Thymus (tissue), 14 donors: ENCODE measurements at places on chromosomes 16 and 17.
A peak's percentile ranks its signal among the peaks of the same experiment; 100 is the strongest.

GRCh38 chr17:82287868-82288801, 14.6 kb upstream of the CSNK1D start:
- DNase-seq: no peak

GRCh38 chr16:81765969-81766368, 13.1 kb upstream of the PLCG2 start:
- no peak for DNase-seq

- DNase-seq: no peak
Measured at GRCh38 chr17:19553036-19553435, 19.4 kb downstream of the SLC47A1 start.

GRCh38 chr17:70521821-70522256, 352.5 kb downstream of the KCNJ2 start:
- DNase-seq: no peak

DNA sequence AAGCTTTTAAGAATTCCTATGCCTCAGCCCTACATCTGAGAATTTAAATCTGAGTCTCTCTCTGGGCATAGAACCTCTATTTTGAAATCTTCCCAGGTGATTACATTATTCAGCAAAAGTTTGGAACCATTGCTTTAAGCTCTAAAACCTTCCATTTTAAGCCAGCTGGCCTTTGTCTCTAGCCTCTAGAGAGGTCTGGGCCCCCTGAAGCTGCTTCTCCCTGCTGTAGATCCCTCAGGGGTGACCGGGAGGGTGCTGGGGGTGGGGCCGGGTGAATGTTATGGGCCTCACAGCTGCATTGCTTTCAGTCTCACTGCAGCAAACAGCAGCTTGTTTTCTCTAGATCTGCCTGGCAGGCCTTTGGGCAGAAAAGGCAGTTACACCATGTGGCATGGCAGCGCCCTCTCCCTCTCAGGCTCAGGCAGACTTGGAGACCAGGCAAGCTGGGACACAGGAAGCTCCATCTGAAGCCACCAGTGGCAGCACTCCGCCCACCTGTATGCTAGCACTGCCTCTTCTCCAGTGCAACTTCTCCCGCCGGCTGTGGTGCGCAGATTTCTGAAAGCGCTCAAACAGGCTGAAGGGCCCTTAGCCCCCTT, 66.3 kb downstream of the MPRIP start:
- DNase-seq: no peak

- DNase-seq: peak; percentile 14
Measured at GRCh38 chr16:83926726-83927397, 26.2 kb upstream of the OSGIN1 start.

GRCh38 chr16:85535352-85536072, 77.6 kb upstream of the GSE1 start:
- DNase-seq: no peak

DNA sequence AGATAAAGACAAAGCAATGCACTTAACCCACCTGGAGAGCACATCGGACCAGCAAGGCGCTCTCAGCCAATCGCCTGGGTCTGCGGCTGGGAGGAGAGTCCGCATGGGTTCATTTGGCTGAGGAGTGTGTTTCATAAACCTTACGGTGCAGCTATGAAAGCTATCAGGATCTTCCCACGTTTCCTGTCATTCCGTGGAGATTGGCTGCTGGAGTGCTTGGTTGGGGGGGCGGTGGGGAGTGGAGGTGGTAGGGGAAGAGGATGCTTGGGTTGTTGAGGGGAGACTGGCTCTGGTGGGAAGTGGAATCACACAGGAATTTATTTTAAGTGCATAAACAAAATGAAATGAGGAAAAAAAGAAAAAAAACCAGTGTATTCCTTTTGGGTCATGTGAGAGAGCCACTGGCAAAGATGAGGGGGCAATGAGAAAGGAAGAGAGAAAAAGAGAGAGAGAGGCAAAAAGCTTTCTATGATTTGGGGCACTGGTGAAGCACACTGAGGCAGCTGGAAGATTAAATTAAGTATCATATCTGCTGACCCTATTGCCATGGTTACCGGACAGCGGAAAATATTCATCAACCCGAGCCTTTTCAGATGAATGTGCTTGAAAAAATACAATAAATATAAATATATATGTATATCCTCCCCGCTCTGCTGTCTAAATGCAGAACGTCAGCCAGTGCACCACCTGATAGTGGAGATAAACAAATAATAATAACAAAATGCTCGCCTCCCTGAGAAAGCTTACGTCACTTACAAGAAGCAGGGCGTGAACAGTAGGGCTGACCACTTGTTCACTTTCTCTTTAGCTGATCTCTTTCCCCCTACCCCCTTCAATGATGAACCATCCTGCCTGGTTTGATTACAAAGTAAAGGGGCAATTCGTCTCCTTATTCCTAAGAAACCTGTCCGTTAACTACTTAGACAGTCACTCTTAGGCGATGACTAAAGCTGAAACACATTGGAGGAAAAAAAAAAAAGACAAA, 457.0 kb upstream of the ZFHX3 start:
- DNase-seq: no peak

- no peak for DNase-seq
Measured at GRCh38 chr16:3001316-3001715, 11.4 kb upstream of the CLDN9 start.

DNA sequence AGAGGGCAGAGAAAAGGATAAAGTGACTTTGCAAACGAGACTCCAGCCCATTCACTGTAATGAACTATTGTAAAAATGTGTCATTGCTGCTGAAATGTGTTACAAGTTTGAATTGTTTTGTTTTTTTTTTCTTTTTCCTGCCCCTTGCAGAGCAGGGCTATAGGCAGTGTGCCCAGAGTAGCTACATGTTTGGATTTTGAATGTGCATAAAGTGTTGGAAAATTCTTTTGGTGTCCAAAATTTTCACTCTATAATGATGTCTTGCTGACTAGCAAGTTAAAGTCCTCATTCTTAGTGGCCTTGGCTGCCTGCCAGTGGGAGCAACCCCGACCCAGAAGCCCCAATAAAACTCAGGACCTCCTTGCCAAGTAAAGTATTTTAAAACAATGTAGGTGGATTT, 66.5 kb downstream of the IGF2BP1 start:
- no peak for DNase-seq

DNA sequence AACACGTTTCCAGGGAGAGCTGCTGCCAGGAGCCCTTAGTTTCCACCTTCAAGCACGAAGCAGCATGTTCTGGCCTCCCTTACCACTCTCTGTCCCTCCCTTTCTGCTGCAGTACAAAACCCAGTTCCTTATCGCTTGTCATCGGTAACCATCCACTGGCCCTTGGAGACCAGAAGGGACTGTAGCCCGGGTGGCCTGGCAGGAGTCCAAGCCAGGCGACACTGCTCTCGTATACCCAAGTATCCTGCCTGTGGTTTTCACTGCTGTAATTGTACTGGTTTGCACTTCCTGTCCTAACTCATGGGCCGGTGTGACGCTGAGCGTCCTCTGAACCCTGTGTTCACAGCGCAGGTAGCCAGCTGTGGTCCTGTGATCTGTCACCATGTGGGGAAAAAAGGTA, 81.1 kb downstream of the MAF start:
- DNase-seq: no peak

DNA sequence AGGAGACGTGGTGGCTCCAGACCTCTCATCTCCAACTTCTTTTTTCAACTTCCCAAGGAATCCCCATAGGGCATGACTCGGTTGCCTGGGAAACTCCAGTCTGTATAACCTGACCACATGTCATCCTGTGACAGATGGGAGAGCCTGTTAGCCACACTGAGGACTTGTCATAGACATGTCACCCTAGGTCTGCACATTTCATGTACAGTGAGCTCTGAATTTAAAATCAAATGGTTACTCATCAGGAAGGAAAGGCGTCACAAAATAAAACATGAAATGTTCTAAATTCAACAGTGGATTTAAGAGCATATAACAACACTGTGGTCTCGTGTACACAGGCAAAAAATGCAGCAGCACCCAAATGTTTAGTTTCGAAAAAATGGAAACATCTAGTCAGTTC, 22.2 kb upstream of the ADAMTS18 start:
- no peak for DNase-seq

GRCh38 chr17:41352597-41353366, 2.2 kb upstream of the KRT33A start:
- no peak for DNase-seq

DNA sequence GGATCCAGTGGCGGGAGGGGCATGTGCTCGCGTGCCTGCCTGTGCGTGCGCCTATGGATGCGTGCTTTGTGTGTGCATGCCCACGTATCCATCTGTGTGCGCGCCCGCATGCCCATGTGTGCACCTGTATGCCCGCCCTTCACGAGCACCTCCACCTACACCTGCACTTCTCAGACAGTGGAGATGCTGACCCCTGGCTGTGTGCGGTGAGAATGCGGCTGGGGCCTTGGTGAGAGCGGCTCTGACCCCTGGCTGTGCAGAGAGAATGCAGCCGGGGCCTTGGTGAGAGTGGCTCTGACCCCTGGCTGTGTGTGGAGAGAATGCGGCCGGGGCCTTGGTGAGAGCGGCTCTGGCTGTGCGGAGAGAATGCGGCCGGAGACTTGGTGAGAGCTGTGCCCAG, 33.9 kb downstream of the AXIN1 start:
- DNase-seq: no peak

DNA sequence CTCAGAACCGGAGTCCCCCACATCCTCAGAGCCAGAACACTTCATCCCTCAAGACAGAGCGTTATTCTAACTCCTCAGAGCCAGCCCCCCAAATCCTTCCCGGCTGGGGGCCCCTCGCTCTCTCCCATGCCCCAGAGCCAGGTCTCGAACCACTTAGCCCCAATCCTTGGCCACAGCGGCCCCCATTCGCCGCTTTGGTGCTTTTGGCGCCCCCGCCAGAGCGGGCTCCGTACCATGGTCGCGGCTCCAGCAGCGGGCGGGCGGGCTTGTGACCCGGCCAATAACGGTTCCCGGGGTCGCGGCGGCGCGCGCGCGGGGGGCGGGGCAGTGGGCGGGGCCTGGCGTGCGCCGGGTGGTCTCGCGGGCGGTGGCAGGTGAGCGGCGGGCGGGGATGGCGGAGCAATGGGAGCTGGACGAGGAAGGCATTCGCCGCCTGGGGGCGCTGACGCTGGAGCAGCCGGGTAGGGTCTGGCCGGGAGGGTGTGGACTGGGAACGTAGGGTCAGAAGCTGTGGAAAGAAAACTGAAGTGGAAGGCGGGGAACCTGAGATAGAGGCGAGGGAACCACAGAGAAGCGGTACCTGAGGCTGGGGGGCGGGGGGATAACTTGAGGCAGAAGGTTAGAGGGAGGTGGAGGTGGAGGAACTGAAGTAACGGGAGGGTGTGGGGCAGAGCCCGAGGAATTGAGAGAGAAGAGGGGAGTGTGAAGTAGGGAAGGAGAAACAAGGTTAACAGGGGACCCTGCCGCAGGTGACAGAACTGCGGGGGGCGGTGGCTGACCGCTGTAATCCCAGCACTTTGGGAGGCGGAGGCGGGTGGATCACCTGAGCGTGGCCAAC, at the start of the genes KCTD19 and LRRC36:
Gene KCTD19, minus strand, starts transcription at position 270 of the 838 bp plus-strand sequence. Its CDS starts 34 bp downstream, at position 236.
Gene LRRC36, plus strand, starts transcription at position 344 of the 838 bp plus-strand sequence. Its CDS starts 48 bp downstream, at position 392.
- peak; percentile 60 for DNase-seq

DNA sequence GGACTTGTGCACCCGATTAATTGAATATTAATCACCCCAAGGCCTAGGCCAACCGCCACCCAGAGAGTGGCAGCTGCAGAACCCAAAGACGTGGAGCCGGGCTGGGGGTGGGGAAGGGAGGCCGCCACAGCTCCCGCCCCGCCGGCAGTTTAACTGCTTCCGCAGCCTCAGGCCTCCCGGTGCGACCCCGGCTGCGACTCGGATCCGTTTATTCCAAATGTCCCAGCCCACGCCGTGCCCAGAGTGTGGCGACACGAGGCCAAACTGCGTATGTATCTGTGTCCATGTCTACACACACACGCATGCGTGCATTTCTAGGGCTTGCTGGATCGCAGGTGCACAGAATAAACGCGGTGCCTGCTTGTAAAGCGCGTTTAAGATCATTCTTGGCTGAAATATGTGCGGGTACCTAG, 802 bp upstream of the TOB1 start:
- no peak for DNase-seq

- DNase-seq: no peak
Measured at GRCh38 chr16:69566240-69566980, 644 bp downstream of the NFAT5 start.

DNA sequence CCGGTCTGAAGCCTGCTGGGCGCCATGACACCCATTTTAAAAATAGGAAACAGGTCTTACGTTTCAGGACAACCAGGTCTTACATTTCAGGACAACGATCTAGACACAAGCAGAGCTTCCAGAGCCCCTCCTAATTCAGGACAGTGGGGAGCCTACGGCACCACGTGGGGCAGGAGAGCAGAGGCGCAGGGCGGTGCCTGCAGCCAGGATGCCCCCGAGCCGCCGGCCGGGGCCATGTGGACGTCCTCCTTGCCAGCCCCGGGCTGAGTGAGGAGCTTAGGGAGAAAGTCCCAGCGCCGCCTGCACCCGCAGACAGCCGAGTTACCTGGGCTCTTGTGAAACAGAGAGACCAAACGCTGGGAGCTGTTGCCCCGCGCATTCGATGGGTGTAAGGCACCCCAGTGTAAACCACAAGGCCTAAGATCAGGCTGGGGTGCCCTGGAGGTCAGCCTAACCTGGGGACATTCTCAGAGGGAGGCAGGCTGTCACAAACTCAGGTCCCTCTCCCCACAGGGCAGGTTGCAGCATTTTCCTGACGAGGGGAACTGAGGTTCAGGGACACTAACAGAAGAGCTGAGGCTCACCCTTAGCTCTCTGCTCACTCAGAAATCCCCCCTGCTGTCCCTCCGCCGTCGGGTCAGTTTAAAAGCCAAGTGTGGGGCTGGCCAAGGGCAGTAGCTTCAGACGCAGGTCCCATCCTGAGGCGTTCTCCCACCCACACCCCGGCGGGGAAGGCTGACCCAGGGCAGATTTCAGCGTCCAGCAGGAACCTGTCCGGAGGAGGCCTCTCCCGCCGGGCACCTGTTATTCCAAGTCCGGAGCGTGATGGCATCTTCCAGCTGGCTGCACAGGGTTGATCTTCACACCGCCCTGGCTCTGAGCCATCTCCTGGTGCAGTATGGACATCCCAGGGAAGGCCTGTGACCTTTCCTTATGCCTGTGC, 1.8 kb upstream of the NOTUM start:
- no peak for DNase-seq

- no peak for DNase-seq
Measured at GRCh38 chr17:13365331-13365730, 236.4 kb downstream of the HS3ST3A1 start.

DNA sequence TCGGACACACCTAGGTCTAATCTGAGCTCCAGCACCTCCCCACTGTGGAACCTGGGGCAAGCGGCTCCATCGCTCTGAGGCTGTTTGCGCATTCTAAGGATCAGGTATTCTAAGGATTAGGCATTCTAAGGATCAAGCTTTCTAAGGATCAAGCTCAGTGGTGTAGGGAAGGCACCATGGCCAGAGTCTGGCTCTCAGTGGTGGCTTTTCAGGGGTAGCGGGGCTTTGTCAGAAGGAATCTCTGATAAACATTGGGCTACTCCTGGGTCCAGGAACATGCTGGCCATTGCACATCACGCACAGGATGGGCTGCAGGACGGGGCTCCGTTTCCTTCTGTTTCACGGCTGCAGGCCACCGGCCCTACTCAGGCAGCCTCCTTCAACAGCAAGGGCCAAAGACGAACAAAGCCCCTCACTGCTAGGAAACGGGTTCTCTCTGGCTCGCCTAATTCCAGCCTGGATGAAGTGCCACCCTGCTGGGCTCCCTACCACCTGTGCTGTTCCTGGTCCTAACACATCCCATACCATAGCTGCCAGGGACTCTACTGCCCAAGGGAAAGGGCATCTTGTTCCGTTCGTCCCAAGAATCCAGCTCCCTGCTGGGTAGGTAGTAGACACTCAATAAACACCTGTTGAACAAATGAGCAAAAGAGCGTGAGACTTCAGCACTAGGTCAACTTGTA, 5.5 kb downstream of the C1QTNF1 start:
- no peak for DNase-seq
